Prostate gland (tissue), 2 donors: ENCODE measurements at places on chromosomes 2 and 18. TPM values are rescaled to one million over a fixed set of nuclear protein-coding genes. Genes with fewer than 3 reads are reported as not detected.

DNA sequence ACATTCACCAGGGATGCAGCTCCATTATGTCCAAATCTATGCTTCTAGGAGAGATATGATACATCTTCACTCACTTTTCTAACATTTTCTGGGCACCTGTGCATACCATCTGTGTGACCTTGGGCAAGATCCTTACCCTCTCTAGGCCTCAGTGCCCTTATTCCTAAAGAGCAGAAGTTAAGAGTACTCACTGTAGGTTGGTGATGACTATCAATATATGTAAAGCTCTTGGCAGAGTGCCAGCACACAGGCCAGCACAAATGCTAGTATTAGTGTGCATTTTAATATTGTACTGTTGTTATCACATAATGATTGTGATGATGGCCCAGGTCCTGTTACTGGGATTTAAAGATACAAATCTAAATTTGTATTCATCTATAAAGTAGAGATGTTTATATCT is 199.2 kb downstream of the RAD51AP2 start:
- H3K36me3 ChIP-seq, result no peaks in the 10 kb centered on the region
- no peaks in the 10 kb centered on the region for H3K4me1 ChIP-seq
- H3K4me3 ChIP-seq, result no peak overlapping the region
- no peak for DNase-seq

- no peak overlapping the region for H3K27ac ChIP-seq
- no peak overlapping the region for H3K4me3 ChIP-seq
- H3K4me1 ChIP-seq, result no peaks in the 10 kb centered on the region
- H3K36me3 ChIP-seq, result no peaks in the 10 kb centered on the region
- DNase-seq, result no peak
- H3K27me3 ChIP-seq, result no peaks in the 10 kb centered on the region
These were observed 67.7 kb upstream of the ITGA4 start for GRCh38 chr2:181389524-181389923.

DNA sequence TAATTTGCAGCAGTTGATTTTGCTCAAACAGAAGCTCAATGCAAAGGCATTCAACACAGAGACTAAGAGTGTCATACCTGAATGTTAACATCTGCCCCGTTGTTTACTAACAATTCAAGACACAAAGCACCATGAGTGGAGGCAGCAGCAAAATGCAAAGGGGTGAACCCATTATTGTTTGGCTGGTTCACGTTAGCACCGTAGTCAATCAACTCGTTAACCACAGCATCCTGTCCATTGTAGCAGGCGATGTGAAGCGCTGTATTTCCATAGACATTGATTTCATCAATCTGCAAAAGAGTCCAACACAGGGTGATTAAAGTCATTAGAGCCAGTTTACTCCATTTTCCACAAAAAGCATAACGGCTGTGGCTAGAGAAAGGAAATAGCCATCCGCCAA is 189.3 kb downstream of the ANKRD44 start:
- no peaks in the 10 kb centered on the region for H3K36me3 ChIP-seq
- H3K4me3 ChIP-seq, result no peak overlapping the region
- H3K4me1 ChIP-seq, result peaks cover 3% of the 10 kb centered on the region
- H3K27ac ChIP-seq, result no peak overlapping the region

MROH2A gene
- 2.3 TPM for total RNA-seq

GRCh38 chr2:14552818-14553217 is 79.7 kb upstream of the LRATD1 start:
- no peak for DNase-seq
- H3K27me3 ChIP-seq, result no peaks in the 10 kb centered on the region

SP140 gene
- total RNA-seq, result 0.51 TPM

CCL20 gene
- total RNA-seq, result 1.6 TPM

BOLL gene
- total RNA-seq, result not detected

GRCh38 chr2:139162456-139162855 is 382.3 kb upstream of the NXPH2 start:
- H3K27ac ChIP-seq, result no peak overlapping the region
- H3K4me3 ChIP-seq, result no peak overlapping the region
- DNase-seq, result no peak
- no peaks in the 10 kb centered on the region for H3K4me1 ChIP-seq
- H3K27me3 ChIP-seq, result no peaks in the 10 kb centered on the region
- no peaks in the 10 kb centered on the region for H3K36me3 ChIP-seq

- no peaks in the 10 kb centered on the region for H3K27me3 ChIP-seq
- H3K27ac ChIP-seq, result peak overlapping the region; percentile 66
- no peak for DNase-seq
- H3K36me3 ChIP-seq, result no peaks in the 10 kb centered on the region
These were observed 28.5 kb downstream of the SMAD7 start for GRCh38 chr18:48922226-48922800.

CAPN13 gene
- 5.7 TPM for total RNA-seq

- DNase-seq, result no peak
- no peak overlapping the region for H3K4me3 ChIP-seq
- no peaks in the 10 kb centered on the region for H3K36me3 ChIP-seq
- no peaks in the 10 kb centered on the region for H3K27me3 ChIP-seq
- H3K27ac ChIP-seq, result no peak overlapping the region
These were observed 26.5 kb upstream of the L3MBTL4 start for GRCh38 chr18:6441200-6441599.

CFAP65 gene
- total RNA-seq, result not detected

DNA sequence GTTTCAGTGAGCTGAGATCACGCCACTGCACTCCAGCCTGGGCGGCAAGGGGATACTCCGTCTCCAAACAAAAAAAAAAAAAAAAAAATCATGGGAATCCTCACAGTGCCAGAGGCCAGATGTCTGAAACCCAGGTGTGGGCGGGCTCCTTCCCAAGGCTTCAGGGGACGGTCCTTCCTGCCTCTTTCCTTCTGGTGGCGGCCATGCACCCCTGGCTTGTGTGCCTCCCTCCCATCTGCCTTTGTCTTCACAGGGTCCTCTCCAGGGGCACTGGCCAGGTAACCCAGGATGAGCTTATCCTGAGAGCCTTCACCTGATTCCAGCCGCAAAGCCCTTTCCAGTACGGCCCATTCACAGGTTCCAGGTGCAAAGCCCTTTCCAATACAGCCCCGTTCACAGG is 40.9 kb upstream of the GPC1 start:
- H3K4me1 ChIP-seq, result no peaks in the 10 kb centered on the region
- no peaks in the 10 kb centered on the region for H3K36me3 ChIP-seq
- no peak overlapping the region for H3K27ac ChIP-seq
- DNase-seq, result no peak
- no peak overlapping the region for H3K4me3 ChIP-seq

- no peak overlapping the region for H3K4me3 ChIP-seq
- no peaks in the 10 kb centered on the region for H3K36me3 ChIP-seq
- H3K4me1 ChIP-seq, result no peaks in the 10 kb centered on the region
- H3K27me3 ChIP-seq, result no peaks in the 10 kb centered on the region
- no peak for DNase-seq
- no peak overlapping the region for H3K27ac ChIP-seq
These were observed 44.0 kb upstream of the CHMP1B start for GRCh38 chr18:11807233-11807632.

GRCh38 chr2:157441072-157441454 is 2.8 kb downstream of the CYTIP start:
- H3K27me3 ChIP-seq, result no peaks in the 10 kb centered on the region
- no peaks in the 10 kb centered on the region for H3K36me3 ChIP-seq
- DNase-seq, result no peak
- H3K27ac ChIP-seq, result no peak overlapping the region

- no peak for DNase-seq
- H3K4me1 ChIP-seq, result peaks cover 3% of the 10 kb centered on the region
- no peak overlapping the region for H3K4me3 ChIP-seq
- H3K27me3 ChIP-seq, result peaks cover 60% of the 10 kb centered on the region
- H3K27ac ChIP-seq, result no peak overlapping the region
- no peaks in the 10 kb centered on the region for H3K36me3 ChIP-seq
These were observed 7.0 kb upstream of the SP9 start for GRCh38 chr2:174327841-174328113.

GRCh38 chr2:3073704-3074103 is 303.9 kb downstream of the EIPR1 start:
- no peak overlapping the region for H3K27ac ChIP-seq
- H3K36me3 ChIP-seq, result no peaks in the 10 kb centered on the region
- no peak for DNase-seq
- H3K4me3 ChIP-seq, result no peak overlapping the region
- no peaks in the 10 kb centered on the region for H3K4me1 ChIP-seq

TRMT61B gene
- 26.4 TPM for total RNA-seq

DNA sequence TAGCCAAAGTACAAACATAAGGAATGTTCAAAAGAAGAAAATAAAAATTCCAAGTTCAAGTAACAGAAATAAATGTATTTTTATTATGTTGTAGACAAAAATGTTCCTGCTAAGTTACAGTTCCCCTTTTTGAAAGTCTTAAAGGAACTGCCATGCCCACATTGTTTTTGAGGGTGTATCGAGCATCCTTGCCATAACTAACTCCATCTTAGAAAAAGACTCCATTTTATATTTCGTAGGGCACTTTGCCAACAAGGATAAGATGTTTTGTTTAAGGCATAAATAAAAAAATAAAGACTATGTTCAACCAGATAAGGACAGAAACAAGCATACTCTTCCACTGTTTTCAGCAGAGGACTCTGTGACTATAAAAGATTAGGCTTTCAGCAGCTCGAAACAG is 67.3 kb downstream of the TMEM237 start:
- no peaks in the 10 kb centered on the region for H3K36me3 ChIP-seq
- no peak for DNase-seq
- H3K4me3 ChIP-seq, result no peak overlapping the region
- H3K4me1 ChIP-seq, result no peaks in the 10 kb centered on the region
- no peaks in the 10 kb centered on the region for H3K27me3 ChIP-seq
- H3K27ac ChIP-seq, result no peak overlapping the region
